WERI-Rb-1 (cell line): ENCODE measurements at places on chromosomes 2 and 18.

GRCh38 chr2:134836986-134837385, 1.4 kb upstream of the ACMSD start:
- no peak for DNase-seq

- no peak for DNase-seq
Measured at GRCh38 chr2:21730141-21730540, 606.4 kb downstream of the TDRD15 start.

GRCh38 chr18:37420315-37420880, 145.2 kb downstream of the CELF4 start:
- no peak for DNase-seq

- DNase-seq = no peak
Measured at GRCh38 chr2:239380831-239381708, 19.8 kb downstream of the HDAC4 start.

DNA sequence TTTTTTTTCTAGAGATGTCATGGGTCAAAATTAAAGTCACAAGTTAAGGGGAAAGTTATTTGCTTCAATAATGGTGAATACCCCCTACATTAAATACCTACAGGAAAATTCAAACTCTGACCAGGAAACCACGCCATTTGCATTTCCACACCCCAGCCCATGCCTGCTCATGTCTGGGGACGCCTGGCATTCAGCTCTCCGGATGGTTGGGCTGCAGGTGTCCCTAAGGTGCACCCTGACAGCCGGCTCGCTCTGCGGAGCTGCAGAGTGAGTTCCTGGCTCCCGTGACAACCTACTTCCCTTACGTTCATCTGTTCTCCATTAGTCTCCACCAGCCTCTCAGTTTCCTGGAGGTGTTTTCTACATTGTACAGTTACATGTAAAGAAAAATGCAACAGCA, 122.7 kb upstream of the RIOK3 start:
- no peak for DNase-seq

DNA sequence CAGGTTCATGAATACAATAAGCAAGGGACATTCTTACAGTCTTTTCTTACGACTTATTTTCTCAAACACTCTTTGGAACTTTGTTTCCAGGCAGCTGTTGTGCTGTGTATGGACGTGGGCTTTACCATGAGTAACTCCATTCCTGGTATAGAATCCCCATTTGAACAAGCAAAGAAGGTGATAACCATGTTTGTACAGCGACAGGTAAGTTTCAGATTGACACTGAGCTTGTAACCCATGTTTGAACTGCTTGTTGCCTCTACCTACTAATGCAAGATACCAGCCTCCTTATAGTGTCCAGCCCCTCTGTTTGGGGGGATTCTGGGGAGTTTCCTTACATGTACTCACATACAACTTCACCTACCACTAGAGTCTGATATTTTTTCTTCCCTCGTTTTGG, 3.8 kb downstream of the XRCC5 start:
- no peak for DNase-seq

GRCh38 chr2:236180831-236181453, 12.8 kb upstream of the GBX2 start:
- DNase-seq = peak; percentile 69

- DNase-seq = no peak
Measured at GRCh38 chr2:71720283-71720560, 266.9 kb downstream of the DYSF start.

DNA sequence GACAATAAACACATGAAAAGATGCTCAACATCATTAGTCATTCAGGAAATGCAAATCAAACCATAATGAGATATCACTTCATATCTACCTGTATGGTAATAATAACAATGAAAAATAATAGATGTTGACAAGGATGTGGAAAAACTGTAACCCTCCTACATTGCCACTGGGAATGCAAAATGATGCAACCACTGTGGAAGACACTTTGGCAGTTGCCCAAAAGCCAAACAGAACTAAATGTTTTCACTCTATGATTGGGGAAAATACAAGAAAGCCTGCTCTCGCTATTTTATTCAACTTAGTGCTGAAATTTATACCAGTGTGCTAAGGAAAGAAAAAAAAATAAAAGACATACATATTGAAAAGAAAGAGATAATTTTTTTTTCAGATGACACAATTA, 934.5 kb downstream of the CNTNAP5 start:
- no peak for DNase-seq

GRCh38 chr2:106139238-106139935, 54.7 kb downstream of the UXS1 start:
- no peak for DNase-seq

DNA sequence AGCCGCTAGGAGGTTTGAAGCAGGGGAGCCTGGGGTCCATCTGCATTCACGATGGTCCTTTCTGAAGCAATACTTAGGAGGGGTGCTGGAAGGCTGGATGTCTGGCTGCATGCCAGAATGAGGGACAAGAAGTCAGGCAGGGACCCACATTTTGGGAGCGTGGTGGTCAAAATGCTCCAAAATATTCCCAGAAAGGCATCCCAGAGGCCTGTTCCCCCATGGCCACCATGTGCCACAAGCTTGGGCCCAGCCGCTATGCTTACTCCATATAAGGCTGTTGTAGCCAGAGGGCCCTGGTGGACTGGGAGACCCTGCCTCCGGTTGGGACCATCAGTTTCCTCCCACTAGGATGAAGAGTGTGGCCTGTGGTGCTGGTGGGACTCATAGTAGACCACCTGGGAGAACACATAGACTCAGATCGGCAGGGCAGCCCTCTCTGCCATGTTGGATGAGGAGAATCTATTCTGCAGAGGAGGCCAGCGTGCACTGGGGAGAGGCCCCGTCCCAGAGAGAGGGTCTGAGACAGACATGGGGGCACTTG, 3.6 kb upstream of the PROM2 start:
- no peak for DNase-seq

GRCh38 chr18:63159590-63159989, 160.0 kb downstream of the BCL2 start:
- no peak for DNase-seq

- no peak for DNase-seq
Measured at GRCh38 chr2:106828119-106828518, 57.8 kb downstream of the ST6GAL2 start.

DNA sequence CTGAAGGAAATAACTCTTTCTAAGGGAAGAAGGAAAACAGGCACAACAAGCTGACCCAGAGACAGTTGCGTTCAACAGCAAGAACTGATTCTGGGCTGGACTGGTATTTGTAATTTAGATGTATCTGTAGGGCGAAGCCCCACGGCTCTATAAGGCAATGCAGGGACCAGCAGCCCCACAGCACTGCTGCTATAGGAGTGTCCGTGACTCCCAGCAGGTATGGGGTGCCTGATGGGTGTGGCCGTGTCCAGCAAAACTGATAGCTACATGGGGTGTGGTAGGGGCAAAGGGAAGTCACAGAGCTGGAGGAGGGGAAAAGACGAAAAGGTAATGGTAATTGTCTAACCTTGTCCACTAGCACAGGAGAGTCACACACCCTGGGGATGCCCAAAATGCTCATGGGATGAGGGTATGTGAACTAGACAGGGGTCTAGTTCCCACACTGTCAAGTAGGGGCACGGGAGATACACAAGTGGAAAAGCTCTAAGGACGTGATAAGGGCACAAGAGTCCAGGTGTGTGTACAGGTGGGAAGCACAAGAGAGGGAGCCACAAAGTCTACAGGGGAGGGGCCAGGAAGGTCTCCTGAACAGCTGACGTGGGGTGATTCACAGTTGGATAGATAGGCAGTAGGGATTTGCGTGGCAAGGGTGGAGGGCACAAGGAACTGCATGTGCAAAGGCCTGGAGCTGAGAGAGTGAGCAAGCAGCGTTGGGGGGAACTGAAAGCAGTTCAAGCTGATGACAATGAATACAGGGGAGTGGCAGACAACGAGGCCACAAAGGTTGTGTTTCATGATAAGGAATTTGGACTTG, 48.5 kb upstream of the ASPRV1 start:
- DNase-seq = no peak

DNA sequence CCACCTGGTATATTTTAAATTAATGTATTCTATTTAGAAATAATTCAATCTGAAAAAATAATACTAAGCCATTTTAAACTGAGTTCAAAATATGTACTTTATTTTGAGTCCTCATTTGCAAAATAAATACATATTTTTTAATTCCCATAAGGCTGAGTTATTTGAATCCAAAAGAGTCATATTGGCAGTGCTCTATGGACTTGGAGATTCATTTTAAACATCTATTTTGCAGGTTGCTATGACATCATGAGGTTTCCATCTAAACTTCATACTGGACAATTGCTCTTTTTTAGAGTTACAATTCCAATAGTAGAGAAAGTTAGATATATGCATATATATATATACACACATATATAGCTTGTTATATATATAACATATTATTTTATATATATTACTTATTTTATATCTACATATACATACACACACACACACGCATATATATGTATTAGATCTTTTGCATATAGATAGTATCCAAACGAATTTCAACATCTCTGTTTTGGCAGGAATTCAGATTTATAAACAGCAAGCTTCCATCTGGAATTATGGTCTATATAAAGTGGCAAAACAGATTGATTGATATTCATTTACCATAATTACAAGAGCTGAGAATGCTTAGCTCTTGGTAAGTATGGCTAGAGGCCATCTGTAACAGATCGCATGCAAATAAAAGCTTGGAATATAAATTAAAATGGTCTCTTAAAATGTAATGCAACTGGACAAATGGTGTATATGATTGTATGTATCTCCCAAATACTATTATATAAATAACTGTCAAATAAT, 34.9 kb downstream of the NOL4 start:
- DNase-seq = no peak

- no peak for DNase-seq
Measured at GRCh38 chr18:60445341-60445740, 72.8 kb upstream of the MC4R start.

GRCh38 chr2:95300450-95300849, 3.3 kb downstream of the KCNIP3 start:
- no peak for DNase-seq

DNA sequence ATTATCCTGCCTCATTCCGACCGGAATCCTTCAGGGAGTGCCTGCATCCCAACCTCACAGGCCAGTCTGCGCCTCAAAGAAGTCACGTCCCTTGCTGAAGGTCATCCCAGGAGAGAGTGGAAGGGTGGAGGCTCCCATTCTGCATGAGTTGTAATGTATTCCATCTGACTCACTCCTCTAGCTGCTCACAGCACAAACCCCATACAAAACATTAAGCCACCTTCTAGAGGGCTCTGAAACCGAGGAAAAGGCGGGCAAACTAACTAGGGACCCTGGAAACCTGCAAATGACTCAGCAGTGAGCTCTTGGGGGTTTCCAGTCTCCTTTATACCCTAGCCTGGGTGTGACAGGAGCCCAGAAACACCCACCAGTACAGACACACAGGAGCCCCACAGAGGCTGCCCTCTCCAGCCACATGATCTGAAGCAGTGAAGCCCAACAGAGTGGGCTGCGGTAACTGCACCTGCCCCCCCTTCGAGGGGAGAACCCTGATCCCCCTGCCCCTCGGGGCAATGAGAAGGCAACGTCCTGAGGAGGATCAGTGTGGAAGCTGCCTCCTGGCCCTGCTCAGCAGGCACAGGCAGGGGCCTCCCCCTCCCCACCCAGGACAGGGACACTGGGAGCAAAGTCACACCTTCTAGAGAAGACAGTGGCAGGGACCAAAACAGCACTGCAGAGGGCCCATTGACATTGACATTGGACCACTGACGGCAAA, 69.3 kb upstream of the SNTG2 start:
- DNase-seq = no peak

DNA sequence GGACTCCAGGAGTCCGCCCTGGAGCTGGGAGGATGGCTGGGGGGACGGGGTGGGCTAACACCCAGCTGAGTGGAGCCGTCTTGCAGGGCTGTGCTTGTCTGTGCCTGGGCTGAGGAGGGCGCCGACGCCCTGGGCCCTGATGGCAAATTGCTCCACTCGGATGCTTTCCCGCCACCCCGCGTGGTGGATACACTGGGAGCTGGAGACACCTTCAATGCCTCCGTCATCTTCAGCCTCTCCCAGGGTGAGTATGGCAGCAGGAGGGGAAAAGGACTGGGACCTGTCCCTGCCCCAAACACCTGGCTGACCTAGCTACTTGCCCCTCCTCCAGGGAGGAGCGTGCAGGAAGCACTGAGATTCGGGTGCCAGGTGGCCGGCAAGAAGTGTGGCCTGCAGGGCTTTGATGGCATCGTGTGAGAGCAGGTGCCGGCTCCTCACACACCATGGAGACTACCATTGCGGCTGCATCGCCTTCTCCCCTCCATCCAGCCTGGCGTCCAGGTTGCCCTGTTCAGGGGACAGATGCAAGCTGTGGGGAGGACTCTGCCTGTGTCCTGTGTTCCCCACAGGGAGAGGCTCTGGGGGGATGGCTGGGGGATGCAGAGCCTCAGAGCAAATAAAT, 12.9 kb downstream of the KHK start:
- DNase-seq = no peak

DNA sequence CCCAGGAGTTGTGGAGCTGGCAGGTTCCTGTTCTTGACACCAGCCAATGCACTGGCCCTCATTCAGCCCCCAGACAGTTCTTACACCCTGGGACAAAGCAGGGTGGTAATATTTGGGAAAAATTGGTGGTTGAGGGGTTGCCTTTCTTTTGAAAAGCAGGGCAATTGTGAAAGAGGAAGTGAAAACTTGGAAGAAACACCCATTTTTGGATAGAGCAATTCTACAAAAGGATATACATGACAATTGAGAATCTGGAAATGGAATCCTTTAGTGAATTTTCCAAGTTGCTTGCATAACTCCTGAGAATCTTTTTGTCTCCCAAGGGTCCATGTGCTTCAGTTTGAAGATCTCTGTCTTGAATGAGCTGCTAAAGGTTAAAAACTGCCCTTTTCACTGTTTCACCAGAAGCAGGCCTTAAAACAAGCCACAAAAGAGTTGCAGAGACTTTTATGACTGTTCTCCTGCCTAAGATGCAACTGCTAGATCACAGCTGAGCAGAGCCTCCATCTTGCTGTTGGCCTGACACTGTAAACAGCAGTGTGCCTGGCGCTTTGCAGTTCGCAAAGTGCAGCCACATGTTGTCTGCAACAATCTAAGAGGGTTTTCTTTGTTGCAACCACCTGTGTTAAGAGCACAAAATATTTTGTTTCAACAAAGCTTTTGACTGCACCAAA, 11.8 kb downstream of the COL4A4 start:
- DNase-seq = no peak

DNA sequence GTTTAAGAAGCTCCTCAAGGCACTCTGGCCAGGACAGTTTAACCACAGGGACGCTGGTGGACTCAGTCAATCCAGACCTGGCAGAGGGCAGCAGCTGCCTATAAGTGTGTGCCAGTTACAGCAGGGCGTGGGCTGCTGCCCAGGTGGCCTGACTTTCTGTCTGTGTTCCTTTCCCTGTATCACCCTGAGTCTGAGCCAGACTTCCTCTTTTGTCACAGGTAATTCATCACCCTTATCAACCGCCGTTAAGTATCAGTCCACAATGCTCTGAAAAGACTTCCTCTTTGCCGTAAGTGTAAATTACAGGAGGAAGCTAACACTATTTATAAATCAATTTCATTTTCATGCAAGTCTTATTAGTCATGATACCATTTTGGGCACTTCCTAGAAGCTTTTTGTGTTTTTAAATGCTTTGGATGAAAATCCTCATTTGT, 7.0 kb downstream of the LPIN1 start:
- no peak for DNase-seq

GRCh38 chr2:105231232-105231619, 10.3 kb upstream of the GPR45 start:
- no peak for DNase-seq
